ENCODE measurements at places on chromosomes 16 and 17.
A peak's percentile ranks its signal among the peaks of the same experiment; 100 is the strongest.

DNA sequence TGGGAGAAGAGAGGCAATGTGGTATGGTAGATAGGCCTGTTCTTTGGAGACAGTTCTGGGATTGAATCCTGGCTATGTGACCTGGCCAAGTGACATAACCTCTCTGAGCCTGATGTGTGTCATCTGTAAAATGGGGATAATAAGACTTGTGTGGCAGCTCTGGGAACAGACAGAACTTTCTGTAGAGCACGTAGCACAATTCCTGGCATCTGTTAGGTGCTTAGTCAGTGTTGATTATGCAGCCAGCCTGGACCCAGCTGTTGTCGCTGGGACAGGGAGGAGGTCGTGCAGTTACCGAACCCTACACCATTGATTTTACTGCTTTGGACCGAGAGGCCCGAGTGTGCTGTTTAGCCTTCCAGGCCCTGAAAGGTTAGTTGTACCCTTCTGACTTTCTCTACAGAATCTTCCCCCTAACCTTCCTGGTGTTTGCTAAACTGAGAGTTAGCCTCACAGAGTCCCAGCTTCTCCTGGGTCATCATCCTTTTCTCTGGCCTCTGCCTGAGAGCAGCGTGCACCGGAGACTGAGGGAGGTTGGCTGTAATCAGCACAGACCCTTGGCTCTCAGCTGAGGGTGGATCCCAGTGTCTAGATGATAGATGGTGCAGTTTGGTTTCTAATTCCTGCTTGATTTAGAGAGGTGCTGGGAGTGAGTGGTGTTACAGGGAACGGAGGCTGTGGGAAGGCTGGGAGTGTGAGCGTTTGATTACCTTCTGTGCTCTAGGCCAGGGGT lies 31.9 kb downstream of the MSI2 start:
- DNase-seq = no peak

DNA sequence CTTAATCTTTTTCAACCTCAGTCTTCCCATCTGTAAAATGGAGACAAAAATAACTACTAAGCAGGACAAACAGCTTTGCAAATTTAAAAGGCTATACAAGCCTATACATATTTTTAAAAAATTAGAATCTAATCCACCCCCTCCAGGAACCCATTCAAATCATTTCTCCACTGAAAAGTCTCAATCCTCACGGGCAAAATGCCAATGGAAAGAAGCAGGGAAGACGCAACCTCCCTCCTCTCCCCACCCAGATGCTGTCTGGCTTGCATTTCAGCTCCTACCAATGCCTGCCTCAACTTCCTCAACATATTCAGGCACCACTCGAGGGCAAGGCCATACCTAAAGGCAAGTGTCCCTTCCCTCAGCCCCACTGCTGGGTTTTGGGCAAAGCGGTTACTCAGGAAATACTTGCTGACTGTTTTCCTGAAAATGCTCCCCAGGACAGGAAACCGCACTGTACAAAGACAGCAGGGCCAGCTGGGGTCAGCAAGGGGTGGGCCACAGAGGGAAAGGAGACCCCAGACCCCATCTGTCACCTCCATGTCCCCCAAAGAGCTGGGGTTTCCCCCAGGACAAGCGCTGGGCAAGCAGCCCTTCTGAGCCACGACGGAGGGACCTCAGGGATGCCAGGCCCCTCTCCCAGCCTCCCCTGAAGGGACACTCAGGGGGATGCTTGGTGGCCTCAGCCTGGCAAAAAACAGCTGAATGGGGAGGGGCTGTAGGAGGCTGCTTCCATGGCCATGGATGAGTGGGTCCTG lies 47.7 kb upstream of the DOC2B start:
- peak; percentile 3 for DNase-seq

DNA sequence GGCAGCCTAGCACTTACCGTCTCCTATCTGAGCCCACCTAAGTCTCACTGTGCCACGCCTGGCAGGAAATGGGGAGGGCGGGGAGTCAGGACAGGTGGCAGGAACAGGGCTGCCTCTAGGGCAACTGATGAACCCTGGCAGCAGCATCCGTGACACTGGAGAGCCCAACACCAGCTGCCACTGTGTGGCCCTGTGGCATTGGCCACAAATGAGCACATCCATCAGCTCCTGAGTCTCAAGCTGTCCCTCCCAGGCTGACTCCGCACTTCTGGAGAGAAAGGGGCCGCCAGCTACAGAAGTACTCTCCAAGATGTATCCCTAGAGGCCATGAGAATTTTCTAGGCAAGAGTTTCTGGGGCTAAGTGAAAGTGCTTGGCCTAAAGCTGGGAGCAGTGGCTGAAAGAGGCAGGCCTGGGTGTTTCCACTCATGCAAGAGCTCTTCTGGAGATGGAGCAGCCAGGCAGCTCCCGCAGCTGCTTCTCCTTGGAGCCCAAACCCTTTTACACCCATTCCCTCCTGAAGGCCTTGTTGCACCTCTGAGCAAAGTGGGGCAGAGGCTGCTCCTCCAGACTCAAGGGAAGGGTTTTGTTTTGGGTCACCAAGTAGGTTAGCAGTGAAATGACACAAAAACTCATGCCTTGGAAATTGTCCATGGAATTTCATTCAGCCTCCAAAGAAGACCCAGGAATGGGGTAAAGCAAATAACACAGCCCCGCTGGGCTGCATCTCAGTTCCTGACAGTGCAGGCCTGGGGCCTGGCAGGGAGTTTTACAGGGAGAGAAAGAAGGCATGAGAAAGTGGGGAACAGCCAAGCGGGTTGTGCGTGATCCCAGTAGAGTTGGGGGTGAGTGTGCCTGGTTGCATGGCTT lies 25.8 kb downstream of the PEMT start:
- no peak for DNase-seq

DNA sequence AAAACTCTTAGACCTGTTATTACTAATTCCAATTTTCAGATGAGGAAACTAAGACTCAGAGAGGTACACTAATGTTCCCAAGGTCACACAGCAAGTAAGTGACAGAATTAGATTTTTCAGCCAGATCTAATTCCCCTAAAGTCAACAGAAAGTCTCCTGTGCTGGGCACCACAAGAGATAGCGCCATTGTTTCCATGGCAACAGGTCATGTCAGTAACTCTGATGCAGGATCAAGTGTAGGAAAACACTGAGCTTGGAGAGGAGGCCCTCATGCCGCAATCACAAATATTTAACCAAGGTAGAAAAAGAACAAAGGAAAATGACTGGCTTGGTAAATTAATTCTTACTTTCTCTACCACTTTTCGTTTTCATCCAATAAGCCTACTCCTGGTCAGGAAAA lies 166.0 kb upstream of the CDH13 start:
- DNase-seq = no peak

DNA sequence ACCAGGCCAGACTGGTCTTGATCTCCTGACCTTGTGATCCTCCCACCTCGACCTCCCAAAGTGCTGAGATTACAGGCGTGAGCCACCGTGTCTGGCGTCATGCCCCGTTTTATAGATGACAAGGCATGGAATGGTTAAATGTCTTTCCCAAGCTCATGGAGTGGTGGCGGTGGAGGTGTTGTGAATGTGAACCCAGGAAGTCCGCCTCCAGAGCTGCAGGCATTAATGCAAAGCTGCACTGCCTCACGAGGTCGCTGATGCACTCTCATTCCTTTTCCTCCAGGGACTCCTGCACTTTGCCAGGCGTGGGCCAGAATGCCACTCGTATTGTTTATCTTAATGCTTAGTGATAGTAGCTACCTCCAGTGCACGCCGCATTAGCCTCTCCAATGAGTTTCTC lies 149.6 kb downstream of the WWOX start:
- DNase-seq = no peak

- peak; percentile 76 for DNase-seq
These were observed 15.1 kb downstream of the CDH11 start for GRCh38 chr16:65106757-65107156.

DNA sequence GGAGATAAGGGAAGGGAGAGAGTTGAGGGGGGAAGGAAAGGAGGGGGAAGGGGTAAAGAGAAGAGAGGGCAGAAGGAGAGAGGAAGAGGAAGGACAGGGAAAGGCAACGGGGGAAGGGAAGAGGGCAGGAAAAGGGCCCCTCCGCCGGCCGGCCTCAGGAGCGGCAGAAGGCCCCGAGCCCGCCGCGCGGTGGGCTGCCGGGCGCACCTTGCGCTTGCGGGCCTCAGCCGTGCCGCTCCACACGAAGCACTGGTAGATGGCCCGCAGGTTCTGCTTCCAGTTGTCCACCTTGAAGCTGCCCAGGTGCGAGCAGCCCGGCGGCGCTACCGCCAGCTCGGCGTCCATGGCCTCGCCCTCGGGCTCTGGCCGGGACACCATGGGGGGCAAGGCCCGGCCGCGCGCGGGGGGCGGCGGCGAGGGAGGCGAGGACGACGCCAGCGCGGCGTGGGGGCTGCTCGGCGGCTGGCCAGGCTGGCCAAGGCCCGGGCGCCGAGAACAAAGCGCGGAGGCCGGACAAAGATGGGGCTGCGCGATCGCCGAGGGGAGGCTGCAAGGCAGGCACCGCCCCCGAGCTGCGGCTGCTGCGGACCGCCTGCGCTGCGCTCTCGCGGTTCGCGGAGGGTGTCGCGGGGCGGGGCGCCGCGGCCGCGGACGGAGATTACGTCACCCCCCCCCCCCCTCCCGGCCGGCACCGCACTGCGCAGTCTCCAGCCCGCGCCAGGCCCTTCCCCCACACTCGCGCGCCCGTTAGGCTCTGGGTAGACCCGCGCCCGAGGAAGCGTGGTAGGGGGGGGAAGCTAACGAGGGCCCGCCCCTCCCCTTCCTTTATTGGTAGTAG lies at the start of gene USP22:
Gene USP22 (minus strand): TSS at position 554 of the 838 bp plus-strand sequence. CDS start 176 bp downstream, at position 378.
- DNase-seq = no peak

DNA sequence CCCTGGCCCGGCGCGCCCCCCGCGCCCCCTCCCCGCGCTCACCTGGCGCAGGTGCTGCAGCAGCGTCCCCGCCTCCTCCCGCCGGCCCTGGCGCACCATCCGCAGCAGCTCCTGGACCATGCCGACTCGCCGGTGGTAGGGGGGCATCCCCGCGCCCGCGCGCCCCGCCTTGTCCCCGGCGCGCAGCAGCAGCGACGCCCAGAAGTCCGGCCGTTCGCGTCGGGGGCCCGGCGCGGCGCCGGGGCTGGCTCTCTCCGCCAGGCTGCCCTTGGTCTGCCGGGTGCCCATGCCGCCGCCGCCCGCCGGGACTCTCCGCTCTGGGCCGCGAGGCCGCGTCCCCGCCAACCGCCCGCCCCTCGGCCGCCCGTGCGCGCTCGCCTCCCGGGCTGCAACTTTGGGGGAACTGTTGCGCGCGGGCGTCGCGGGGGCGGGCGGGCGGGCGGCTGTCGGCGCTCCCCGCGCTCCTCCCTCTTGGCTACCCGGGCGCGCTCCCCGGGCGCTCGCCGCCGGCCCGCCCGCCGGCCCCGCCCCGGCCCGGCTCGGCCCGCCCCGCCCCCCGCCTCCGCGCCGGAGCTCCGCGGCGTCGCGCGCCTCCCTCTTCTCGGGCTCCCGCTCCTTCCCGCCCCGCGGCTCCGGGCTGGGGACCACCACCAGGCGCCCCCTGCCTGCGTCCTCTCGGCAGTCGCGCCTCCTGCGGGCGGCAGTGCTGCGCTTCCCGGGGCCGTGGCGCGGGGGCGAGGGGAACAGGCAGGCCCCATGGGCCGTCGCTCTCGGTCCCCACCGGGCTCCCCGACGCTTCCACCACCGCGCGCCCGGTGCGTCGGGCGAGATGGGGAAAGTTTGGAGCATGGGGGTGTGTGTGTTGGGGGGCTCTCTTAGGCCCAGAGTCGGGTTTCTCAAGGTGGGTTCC lies at the start of gene LRRC75A:
Gene LRRC75A (minus strand): TSS at position 491 of the 910 bp plus-strand sequence. CDS start 203 bp downstream, at position 288.
- DNase-seq = peak; percentile 44

GRCh38 chr16:1998852-1999801 lies 9.4 kb downstream of the SYNGR3 start:
- DNase-seq = no peak

DNA sequence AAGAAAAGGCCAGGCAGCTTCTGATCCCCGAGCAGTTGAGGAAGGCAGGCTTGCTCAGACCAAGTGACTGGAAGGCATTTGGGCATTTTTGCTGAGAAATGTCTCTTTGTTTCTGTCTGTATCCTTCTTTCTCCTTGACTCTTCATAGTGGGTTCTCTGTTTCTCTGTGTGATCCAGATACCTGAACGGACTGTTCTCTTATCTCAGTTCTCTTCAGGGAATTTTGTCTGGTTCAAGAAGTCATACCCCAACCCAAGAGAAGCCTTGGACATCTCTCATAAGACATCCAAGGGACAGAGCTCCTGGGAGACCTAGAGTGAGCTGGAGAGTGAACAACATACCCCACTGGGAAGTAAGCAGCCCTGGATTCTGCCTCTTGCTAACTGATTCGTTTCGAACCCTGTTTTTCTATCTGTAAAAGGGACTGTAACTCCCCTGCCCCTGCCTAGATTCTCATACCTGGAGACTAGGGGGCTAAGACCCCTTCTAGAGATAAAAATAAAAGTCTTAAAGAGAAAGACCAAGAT lies 541 bp downstream of the CCL3 start:
- no peak for DNase-seq

DNA sequence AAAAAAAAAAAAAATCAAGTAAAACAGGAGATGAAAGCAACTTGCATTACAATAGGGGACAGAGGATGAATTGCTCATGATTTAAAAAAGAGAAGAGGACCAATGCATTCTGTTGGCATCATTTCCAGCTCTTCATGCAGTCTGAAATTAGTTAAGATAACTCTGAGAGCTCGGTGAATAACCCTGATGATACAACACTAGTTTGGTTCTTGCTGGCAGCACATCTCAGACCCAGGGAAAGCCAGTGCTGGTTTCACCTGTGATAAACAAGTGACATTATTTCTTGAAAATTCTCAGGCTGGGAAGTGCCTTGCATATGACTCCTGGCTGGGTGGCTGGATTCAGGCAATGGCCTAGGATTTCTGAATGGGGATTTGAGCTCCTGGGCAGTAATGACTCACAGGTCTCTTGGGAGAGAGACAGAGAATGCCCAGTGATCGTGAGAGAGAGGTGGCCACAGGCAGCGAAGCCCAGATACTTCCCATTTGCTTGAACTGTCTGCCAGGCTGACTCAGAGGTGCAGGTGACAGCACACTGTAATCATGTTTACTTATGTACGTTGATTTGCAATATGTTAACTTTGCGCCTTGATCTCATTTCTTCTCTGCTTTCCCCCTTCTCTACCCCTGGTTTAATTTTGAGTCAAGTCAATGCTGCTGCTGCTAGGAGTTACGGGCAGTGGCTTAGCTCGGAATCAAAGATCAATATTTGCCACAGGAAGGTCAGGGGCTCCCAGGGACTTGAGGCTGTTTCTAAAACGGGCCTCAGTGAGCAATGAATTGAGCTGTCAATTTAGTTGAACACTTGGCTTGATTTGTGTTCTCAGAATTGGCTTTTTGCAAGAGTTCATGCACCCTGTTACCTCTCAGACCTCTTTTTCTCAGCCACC lies 27.1 kb downstream of the ARSG start:
- peak; percentile 16 for DNase-seq

Measured in fibroblast of skin of right biceps (primary cell).